Right lung (tissue), 10 donors: ENCODE measurements at places on chromosomes 12 and 14. TPM values are rescaled to one million over a fixed set of nuclear protein-coding genes. Genes with fewer than 3 reads are reported as not detected.

DNA sequence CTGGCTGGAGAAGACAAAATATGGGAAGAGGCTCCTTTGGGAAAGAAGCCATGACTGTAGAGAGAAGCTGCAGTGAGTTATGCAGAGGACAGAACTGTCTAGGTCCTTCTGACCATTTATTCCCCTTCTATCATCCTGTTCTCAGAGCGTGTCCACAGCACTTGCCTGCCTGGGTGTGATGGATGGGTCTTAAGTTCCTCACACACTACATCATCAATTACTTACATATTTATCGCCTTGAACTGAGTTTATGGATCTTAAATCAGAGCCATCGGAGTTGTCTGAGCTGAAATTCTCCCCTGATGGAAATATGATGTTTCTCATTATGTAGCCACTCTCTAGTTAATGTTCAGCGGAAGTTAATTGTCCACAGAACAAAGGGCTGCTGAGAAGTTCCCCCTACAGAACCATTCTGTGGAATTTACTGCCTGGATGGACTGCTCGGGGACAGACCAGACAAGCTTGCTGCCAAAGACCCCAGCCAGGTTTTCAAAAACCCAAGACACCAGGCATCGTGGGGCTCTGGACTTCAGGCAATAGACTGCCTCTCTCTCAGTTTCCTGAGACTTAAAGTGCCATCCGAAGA lies 232.5 kb upstream of the NOS1 start:
- DNase-seq = no peak

DNA sequence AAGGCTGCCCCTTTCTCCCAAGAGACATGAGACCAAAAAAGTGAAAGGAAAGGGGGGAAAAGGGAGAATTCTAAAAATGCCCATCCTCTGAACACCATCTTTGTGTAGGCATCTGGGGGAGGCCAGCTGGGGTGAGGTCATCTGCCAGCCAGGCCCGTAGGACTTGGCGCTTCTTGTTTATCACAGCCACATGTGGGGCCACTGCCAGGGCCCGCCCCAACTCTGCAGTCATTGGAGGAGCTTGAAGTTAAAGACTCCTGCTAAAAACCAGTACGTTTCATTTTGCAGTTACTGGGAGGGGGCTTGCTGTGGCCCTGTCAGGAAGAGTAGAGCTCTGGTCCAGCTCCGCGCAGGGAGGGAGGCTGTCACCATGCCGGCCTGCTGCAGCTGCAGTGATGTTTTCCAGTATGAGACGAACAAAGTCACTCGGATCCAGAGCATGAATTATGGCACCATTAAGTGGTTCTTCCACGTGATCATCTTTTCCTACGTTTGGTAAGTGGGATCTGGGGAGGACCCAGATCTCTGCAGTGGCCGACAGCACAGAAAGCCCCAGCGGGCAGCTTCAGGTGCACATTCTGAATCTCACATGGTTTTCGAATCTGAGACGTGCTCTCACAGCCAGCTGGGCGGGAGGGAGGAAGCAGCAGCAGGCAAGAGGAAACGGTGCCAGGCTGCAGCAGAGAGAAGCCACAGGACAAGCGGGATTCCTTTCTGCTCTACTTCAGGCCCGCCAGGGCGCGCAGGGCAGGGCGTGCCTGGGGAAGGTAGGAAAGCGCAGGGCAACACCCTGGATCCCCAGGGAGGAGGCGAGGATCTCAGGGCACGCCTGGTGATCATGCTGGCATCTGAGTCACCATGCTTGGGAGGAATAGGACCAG lies at the start of gene P2RX7:
Gene P2RX7, plus strand, starts transcription at position 276 of the 881 bp plus-strand sequence. Its CDS starts 95 bp downstream, at position 371.
- peak; percentile 50 for DNase-seq

- DNase-seq = no peak
Measured at GRCh38 chr14:42555365-42555764, 948.7 kb downstream of the LRFN5 start.

- no peak for DNase-seq
Measured at GRCh38 chr12:25670076-25671055, 117.3 kb upstream of the LMNTD1 start.

DNA sequence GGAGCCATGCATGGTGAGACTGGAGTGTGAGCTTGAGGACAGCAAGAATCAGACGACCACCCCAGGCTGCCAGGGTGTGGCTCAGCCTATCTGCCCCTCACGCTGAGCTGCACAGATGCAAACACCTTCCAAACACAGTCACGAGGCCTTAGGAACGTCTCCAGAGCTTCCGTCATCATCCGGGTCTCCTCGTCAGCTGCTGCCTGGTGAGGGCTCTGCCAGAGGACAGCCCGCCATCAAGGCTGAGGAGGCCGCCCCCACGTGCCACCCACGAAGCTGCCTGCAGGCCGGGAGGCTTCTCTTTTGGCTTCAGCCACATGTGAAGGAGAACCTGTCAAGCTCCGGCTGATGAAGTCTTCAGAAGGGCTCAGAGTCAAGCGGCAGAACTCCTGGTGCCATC lies 13.4 kb downstream of the DDX51 start:
- DNase-seq = no peak

DNA sequence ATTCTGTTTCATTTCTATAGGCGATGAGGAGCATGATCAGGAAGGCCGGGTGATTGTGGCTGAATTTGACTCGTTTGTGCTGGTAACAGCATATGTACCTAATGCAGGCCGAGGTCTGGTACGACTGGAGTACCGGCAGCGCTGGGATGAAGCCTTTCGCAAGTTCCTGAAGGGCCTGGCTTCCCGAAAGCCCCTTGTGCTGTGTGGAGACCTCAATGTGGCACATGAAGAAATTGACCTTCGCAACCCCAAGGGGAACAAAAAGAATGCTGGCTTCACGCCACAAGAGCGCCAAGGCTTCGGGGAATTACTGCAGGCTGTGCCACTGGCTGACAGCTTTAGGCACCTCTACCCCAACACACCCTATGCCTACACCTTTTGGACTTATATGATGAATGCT lies 1.9 kb downstream of the APEX1 start:
- no peak for DNase-seq

GRCh38 chr12:19674437-19674836 lies 235.1 kb downstream of the AEBP2 start:
- no peak for DNase-seq

DNA sequence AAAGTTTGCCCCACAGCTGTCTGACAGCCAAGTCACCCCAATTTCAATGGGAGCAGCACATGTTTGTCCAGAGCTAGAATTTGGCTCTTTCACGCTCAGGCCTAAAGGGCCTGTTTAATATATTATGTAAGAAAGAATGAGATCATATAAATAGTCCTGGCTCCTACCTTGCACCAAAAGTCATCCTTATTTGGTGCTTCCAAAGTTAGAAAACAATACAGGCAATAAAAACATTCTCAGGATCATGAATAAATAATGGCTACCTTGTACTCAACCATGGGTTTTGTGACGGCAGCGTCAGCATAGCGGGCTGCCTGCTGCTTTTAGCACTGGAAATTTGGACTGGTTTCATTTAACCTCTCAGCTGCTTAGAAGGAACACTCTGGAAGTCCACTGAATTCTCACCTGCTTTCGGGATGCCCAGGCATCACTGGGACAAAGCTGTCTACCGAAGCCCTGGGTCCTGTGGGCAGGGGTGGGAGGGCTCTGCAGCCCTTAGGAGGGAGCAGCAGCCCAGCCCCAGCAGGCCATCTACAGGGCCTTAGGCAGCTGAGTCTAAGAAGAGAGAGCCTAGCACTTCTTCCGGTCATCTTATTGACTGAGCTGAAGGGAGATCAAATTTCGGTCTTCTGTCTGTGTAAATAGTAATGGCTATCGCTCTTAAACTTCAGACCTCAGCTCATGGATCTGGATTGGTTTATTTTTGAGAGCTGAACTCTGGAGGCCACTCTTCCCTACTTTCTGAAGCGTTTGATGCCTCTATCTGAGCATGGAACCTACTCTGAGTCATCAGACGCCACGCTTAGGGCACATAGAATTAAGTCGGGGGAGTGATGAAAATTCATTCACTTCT lies 106.5 kb downstream of the SAMD4A start:
- no peak for DNase-seq

- DNase-seq = no peak
Measured at GRCh38 chr12:74490390-74491064, 47.1 kb upstream of the ATXN7L3B start.

GRCh38 chr12:26124446-26125399 lies at the start of gene BHLHE41:
TSS of gene BHLHE41 (minus strand) at chr12:26125037. CDS start at chr12:26124779, 258 bp downstream.
- DNase-seq = no peak

GRCh38 chr12:9808504-9808903 lies 18.8 kb upstream of the KLRF1 start:
- no peak for DNase-seq

DNA sequence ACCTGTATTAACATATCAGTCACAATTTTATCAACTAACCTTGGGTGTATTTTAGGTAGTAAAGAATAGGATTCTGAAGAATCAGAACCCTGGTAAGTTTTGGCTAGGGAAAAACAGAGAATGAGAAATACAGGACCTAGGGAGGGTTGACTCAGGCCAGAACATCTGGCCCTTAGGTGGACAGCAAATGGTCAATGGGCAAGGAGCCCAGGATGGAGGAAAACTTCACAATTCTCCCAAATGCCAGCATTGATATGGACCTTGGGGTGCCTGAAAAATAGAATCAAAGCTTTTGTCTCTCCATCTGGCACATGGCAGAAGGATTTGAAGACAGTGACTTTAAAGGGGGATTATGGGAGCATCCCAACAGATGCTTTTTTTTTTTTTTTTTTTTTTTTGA lies 32.7 kb upstream of the PRPF39 start:
- no peak for DNase-seq

DNA sequence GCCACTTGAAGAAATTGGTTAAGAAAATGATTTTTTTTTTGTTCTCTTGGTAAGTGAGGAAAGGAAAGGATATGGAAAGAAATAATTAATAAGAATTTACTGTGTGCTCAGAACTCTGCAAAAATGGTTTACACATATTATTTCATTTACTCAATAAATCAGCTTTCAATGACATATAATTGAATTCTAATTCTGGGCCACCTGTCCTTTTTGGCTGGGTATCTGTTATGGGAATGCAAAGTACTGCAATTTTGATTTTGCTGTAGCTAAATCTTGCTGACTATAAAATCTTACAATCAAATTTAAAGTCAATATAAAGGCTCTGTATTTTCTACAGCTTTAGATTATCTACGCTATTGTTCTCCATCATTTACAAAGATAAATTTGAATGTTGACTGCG lies 147.1 kb downstream of the GRIP1 start:
- DNase-seq = no peak

- no peak for DNase-seq
Measured at GRCh38 chr12:112031472-112031871, 18.2 kb downstream of the ERP29 start.

DNA sequence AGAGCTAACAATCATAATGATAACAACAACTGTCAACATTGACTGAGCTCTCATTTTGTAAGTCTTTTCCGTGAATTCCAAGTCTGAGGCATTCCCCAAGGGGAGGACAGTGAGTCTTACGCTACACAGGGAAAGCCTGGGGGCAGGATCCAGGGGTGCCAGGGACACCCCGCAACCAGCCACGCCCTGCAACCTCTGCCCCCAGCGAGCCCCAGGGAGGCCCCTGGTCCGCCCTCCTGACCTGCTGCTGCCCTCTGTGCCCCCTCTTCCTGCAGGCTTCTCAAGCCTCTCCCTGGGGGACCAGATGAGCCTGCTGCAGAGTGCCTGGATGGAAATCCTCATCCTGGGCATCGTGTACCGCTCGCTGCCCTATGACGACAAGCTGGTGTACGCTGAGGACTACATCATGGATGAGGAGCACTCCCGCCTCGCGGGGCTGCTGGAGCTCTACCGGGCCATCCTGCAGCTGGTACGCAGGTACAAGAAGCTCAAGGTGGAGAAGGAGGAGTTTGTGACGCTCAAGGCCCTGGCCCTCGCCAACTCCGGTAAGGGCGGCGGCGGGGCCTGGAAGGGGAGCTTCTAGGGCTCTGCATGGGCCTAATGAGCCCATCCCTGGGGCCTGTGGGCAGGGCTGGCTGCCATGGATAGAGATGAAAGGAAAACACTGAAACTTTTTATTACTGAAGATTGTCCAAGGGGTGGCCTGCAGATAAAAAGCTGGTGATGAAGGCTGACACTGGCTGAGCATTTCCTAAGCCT lies 115.4 kb downstream of the ESRRB start:
- no peak for DNase-seq

- DNase-seq = peak; percentile 8
Measured at GRCh38 chr14:67666750-67667449, 7.5 kb downstream of the VTI1B start.

MRPL42 gene
- polyA plus RNA-seq = 69.6 TPM

GRIN2B gene
- 0.21 TPM for polyA plus RNA-seq

FAM90A1 gene
- 2.4 TPM for polyA plus RNA-seq

KRT6A gene
- polyA plus RNA-seq = not detected

REM2 gene
- polyA plus RNA-seq = 0.58 TPM

ZNF605 gene
- polyA plus RNA-seq = 15.7 TPM

PIK3C2G gene
- 13.4 TPM for polyA plus RNA-seq

MYF6 gene
- polyA plus RNA-seq = 0.48 TPM

SSTR1 gene
- 1.9 TPM for polyA plus RNA-seq

ASIC1 gene
- polyA plus RNA-seq = 9.2 TPM
